Stimulated activated CD8-positive, alpha-beta memory T cell treated with anti-CD3 and anti-CD28 coated beads, Interleukin-4, amount 100 ng/mL, for 1 hour (primary cell): ENCODE measurements at places on chromosomes 6 and 20.

GRCh38 chr6:157525292-157525889 is 144.4 kb downstream of the ZDHHC14 start:
- no peak for DNase-seq

GRCh38 chr6:163085426-163085825 is 329.1 kb upstream of the QKI start:
- no peak for DNase-seq

DNA sequence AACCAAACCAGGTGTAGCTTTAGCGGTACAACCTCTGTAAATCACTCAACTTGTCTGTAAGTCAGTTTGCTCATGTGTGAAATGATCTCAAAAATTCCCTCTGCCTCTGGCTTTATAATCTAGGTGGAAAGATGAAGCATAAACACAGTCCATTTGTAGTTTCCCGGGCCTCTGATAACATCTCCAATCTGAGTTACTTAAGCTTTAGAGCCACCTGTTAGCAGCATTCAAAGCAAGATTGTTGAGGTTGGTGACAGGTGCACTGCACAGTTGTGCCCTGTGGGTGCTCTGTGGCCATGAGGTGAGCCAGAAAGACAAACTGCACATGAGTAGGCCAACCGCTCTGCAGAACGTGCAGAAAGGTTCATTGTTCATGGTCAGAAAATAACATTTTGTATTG is 53.7 kb downstream of the MOCS1 start:
- DNase-seq, result no peak

- no peak for DNase-seq
Observed at GRCh38 chr6:106184629-106185028, 98.5 kb downstream of the PRDM1 start.

- no peak for DNase-seq
Observed at GRCh38 chr6:150169609-150170008, 26.8 kb downstream of the PPP1R14C start.

DNA sequence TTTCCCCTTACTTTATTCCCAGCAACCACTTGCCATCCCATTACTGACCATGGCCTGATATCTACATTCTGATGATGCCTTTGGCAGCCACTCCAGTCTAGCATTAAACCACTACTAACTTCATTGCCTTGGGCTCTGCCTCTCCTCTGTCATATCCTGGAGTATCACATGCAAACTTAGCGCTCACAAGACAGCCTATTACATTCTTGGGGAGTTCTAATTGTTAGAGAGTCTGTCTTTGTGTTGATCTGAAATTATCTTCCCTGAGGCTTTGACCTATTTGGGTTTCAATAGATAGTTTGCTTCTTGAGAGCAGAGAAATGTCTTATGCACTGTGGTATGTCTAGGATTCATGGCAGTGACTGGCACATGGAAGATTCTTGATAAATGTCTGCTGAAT is 40.5 kb upstream of the RAB32 start:
- no peak for DNase-seq

DNA sequence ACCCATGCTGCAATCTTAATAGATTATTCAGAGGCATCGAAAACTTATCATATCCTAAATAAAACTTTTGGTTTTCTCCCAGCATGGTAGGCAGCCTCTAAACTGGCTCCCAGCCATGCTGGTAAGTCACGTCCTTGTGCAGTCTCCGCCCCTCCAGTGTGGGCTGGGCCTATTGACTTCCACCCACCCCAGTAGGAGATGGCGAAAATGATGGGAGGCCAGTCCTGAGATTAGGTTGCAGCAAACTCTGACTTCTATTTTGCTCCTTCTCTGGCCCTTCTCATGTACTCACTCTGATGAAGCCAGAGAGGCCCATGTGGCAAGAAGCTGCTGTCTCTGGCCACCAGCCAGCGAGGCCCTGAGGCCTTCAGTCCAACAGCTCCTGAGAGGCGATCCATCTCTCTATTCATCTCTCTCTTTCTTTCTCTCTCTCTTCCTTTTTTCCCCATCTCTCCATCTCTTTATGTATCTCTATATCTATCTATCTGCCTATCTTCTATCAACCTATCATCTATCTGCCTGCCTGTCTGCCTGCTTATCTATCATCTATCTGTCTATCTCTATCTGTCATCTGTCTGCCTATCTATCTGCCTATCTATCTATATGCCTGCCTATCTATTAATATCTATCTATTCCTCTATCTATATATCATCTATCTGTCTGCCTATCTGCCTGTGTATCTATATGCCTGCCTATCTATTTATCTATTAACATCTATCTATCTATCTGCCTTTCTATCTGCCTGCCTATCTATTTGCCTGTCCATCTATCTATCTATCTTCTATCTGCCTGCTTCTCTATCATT is 52.7 kb upstream of the STX16 start:
- no peak for DNase-seq

GRCh38 chr6:160285541-160286105 is 27.0 kb upstream of the SLC22A2 start:
- no peak for DNase-seq

- no peak for DNase-seq
Observed at GRCh38 chr20:62002882-62003480, 62.7 kb downstream of the TAF4 start.

GRCh38 chr6:40176152-40176551 is 241.9 kb upstream of the MOCS1 start:
- DNase-seq, result no peak

GRCh38 chr20:32493356-32493755 is 91.8 kb downstream of the NOL4L start:
- no peak for DNase-seq

DNA sequence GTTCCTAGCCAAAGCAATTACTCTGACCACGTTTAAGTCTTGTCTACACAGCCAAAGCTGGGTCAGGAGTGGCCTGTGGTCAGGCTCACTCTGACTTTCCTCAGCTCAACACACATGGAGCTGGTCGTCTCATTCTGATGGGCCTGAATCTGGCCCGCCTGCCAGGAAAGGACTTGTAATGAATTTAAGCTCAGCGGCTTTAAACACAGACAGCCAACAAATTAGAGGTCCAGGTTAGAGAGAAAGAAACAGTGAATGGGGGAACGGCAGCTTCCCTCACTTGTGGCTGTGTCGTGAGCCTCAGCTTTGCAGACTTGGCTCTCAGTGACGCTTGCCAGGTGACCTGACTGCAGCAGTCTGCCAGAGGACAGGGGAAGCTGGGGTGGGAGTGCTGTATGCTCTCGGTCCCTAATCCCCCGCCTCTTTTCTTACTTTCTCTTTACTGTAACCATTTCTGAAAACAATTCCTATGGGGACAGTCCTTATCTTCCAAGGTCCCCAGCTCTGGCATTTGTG is 121.9 kb upstream of the AGPAT4 start:
- no peak for DNase-seq

GRCh38 chr6:82589509-82590206 is 226.0 kb downstream of the TPBG start:
- no peak for DNase-seq

GRCh38 chr6:21046276-21046675 is 512.0 kb downstream of the CDKAL1 start:
- DNase-seq, result no peak

DNA sequence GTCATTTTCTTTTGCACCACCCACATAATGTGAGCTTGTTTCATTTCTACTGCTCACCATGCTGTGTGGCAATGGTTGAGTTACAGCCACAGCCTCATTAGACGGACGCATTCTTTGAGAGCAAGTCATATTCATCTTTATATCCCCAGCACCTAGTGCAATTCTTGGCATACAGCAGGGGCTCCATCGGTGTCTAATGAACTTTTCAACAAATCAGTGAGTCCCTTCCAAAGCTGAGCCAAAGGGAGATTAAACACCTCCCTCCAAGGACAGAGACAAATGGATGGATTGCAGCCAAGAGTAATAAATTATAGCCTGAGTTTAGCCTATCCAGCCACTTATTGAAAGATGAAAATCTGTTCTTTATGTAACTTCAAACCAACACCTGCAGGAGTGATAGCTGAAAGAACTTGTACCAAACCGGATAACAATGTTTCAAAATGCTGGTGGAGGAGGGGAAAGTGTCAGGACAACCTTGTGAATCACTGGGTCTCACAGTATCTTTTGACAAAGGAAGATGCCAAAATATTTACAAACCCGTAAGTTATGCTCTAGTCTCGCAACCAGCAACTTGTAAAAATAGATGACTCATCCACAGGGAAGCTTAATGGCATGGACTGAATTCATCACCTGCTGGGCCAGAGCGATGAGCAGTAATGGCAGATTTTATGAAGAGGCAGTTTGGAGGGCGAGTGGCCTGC is 139.0 kb downstream of the PXDC1 start:
- no peak for DNase-seq

DNA sequence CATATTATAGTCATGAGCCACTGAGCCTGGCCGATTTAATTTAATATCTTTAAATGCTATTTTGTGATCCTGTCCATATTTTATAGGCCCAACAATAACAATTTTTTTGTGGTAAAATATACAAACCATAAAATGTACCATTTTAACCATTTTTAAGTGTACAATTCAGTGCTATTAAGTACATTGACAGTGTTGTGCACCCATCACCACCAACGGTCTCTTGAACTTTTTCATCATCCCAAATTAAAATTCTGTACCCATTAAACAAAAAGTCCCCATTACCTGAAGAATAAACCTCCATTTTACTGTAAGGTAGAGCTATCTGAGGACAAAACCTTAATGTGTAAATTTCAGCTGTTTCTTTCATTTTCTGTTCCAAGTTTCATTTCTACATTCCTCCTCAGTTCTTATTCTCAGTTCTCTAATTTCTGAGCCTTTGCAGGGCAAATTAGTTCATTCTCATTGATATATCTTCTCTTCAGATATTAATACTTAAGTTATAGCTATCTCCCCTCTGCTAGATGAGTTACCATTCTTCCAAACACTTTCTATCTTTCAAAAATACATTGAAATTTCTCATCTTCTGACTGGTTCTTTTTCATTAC is 10.3 kb downstream of the MTO1 start:
- no peak for DNase-seq

DNA sequence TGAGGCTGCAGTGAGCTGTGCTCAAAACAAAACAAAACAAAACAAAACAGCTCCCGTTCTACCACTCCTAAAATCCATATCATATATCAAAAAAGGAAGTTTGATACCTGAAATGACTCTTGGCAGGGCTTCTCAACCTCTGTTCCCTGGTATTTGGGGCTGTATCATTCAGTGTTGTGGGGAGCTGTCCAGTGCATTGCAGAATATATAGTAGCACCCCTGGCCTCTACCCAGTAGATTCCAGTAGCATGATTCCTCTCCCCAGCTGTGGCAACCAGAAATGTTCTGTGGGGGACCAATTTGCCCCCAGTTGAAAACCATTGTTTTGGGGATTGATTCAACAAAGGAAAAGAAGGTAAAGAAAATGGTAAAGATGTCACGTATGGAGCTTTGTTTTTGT is 238.9 kb downstream of the PRL start:
- DNase-seq, result no peak

- no peak for DNase-seq
Observed at GRCh38 chr20:45462711-45463509, 6.6 kb upstream of the WFDC2 start.

GRCh38 chr6:43776799-43777776 is 7.1 kb downstream of the VEGFA start:
- DNase-seq, result no peak

GRCh38 chr20:59676126-59676850 is 71.9 kb downstream of the PHACTR3 start:
- DNase-seq, result no peak
